Stimulated activated CD4-positive, alpha-beta T cell treated with anti-CD3 and anti-CD28 coated beads, Interleukin-1b, Interleukin-23, amount 100 ng/mL, for 24 hours (primary cell): ENCODE measurements at places on chromosomes 12 and 14.

DNA sequence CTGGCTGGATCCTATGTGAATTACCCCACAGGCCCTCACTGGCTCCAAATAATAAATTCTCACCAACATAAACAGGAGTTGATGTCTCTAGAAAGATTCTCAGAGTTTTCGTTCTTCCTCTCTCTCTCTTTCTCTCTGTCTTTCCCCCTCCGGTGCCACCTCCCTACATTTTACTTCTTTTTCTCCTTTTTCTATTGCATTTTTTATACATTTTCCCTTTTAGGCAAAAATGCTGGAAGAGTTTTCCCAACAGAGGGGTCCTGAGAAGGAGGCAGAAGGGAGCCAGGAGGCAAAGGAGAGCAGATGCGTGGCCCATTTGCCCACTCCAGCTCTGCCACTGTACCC is 826 bp upstream of the HOXC6 start:
- no peak for DNase-seq

DNA sequence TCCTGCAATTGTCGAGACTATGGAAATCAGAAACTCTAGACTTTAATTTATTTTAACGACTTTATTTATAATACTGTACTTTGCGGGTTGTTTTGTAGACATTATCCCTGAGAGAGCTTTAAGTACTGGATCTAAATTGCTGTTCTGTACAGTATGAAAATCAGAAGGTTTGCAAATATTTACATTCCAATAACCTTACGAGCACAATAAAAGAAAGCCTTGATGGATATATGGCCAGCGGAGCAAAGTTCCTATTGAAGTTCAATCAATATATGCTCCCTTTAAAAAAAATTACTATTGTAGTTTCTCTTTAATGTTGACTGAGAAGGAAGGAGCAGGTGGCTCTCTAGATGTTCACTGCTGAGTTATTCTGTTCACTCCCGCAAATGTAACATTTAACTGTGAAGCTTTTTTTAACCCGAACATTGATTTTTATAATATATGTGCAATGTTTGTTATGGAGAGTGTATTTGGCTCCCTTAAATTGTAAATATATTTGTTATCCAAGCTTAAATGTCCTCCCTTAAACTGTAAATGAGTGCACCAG is 235.3 kb downstream of the PLCZ1 start:
- DNase-seq = no peak

DNA sequence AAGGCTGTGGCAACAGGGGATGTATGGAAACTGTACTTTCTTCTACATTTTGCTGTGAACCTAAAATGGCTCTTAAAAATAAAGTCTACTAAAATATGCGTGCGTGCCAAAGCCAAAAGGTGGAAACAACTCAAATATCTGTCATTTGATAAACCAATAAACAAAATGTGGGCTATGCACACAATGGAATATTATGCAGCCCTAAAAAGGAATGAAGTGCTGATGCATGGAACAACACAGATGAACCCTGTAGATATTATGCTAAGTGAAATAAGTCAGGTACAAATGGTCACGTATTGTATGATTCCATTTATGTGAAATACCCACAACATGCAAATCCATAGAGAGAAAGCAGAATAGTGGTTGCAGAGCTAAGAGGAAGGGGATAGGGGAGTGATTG is 8.0 kb downstream of the CACNA2D4 start:
- DNase-seq = no peak

DNA sequence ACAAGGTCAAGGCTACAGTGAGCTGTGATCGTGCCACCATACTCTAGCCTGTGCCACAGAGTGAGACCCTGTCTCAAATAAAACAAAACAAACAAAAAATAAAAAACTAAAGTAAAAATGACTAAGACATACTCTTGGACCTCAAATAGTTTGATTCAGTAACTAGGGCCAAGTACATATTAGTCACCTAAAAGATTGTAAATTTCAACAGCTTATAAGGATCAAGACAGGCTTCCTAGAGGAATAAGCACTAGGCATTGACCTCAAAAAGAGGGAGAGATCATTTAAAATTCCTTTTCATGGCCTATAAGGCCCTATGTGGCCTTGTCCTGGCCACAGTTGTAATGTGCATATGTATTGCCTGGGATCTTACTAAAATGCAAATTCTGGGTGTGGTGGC is 46.0 kb upstream of the CHST11 start:
- DNase-seq = no peak

DNA sequence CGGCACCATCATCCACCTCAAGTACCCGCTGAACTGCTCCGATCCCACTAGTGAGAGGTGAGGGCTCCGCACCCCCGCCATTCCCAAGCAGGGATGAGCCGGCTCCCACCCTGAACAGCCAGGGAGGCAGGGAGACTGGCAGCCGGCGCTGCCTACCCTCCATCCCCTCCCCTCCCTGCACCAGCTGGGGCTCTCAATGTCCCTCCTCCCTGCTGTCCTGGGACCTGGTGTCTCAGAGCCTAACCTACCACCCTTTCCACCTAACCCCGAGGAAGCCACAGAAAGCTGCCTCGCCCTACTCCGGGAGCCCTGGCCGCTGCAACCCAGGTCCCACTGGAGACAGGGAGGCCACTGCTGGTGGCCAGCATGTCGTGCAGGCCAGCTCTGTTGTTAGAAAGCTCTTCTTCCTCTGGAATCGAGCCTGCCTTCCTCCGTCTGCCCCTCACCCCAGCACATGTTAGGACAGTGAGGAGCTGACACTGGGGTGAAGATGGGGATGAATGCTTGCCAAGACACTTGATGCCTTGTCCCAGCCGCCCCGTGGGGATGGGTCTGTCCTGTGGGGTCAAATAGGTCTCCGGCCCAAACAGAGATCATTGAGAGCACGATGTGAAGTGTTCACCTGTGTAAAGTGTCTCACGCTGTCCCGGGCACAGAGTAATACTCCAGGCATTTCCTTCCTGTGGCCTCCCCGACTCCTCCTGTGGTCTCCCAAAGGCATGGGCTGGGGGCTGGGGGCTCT is 1.1 kb downstream of the PTPN6 start:
- DNase-seq = no peak

DNA sequence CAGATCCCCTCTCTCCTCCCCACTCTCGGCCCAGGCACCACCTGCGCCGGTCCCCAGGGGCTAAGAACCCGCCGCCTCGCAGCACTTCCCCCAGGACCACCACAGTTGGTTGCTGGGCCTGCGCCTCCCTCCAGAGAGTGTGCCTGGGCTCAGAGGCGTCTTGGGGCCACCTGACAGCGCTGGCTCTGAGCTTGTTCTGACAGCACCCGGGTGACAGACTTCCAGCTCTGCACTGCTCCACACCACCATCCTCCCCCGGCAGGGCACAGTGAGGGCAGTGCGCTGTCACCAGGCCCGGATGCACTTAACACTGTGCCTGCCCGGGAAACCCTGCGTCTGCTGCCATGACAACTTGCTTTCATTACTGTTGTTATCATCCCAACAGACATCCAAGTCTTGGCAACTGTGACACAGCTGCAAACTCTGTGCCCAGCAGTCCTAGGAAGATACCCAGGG is 6.6 kb downstream of the BRF1 start:
- DNase-seq = peak; percentile 40

DNA sequence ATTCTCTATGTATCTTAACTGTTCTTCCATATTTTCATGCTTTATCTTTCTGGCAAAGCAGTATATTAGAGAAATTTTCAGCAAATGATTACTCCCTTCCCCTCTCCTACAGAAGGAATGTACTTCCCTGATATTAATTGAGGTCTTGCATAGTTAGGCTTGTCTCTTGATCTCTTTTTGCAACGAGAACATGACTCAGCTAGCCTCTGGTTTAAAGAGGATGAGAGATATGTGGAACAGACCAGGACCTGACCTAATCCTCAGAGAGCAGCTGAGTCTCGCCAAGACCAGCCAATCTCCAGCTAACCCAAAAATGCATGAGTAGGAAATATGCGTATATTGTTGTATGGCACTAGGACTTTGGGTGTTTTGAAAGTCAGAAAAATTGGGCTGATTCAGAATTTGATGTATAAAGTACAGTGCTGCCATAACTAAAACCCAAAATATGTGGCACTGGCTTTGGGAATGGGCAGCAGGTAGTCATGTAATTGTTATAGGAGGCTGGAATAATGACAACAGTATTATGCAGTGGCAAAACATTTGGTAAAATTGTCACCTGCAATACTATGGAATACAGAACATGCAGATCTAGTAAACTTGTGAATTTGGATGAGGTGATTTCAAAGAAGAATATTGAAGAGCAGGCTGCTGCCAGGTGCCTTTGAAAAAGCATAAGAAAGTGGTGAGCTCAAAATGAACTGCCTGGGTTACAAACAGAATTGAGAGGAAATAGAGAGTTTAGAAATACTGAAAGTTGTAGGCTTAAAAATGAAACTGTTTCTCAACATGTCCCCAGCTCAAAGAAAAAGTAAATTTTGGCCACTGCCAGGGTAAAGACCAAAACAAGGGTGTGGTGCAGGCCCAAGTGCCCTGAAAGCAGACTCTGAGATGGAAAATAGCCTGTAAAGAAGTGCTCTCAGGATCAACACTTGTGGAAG is 9.3 kb upstream of the USP15 start:
- no peak for DNase-seq

DNA sequence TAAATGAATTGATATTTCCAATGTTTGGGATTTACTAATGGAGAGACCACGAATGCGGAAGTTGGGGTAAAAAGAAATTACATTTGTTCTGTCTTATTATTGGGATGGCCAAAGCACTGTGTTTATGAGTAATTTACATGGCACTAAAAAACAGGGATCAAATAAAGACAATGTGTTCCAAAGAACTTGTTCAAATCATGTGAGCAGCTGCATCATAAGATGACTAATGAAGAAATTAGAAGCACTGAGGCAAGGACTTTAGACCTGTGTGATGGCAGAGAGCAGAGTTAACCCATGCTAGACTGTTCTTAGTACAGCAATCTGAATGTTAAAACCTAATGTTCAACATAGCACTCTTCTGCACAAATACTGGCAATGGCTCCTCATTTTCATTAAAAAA is 34.3 kb upstream of the DCN start:
- DNase-seq = no peak

GRCh38 chr14:75876530-75876929 is 105.3 kb downstream of the TGFB3 start:
- DNase-seq = no peak

GRCh38 chr14:51207621-51208020 is 32.4 kb upstream of the TMX1 start:
- DNase-seq = no peak

- DNase-seq = no peak
Measured at GRCh38 chr12:132451172-132451835, 38.6 kb upstream of the FBRSL1 start.

GRCh38 chr12:14239350-14239934 is 126.0 kb upstream of the ATF7IP start:
- DNase-seq = no peak

DNA sequence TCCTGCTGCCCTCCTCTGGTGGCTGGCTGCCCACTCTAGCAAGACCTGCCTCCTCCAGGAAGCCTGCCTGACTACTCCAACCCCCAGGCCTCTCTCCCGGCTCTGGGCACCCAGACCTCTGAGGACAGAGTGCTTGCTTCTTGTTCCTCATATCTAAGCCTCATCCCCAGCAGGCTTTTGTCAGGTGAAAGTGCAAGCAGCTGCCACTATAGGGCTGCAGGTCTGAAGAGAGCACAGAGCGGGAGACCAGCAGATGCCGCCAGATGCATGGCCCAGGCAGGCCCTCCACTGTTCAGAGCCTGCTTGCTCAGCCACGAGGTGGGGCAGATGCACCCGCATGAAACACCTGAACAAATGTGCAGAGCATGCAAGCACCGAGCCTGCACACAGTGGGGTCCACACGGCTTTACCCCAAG is 73.0 kb downstream of the SERPINA3 start:
- no peak for DNase-seq

DNA sequence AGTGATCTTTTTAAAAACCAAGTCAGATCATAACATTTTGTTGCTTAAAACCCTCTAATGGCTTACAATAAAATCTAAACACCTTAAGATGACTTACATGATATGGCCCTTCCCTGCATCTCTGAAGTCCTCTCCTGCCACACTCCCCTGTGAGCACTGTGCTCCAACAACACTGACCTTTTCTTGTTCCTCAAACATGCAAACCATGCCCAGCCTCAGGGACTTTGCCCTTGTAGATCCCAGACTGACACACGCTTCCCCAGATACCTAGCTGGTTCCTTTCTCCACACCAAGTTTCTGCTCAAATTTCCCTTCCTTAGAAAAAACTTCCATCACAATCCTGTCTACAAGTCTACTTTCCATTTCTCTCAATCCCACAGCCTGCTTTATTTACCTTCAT is 128.6 kb downstream of the IPO8 start:
- DNase-seq = no peak

GRCh38 chr12:59069516-59069915 is 149.2 kb upstream of the LRIG3 start:
- DNase-seq = no peak

DNA sequence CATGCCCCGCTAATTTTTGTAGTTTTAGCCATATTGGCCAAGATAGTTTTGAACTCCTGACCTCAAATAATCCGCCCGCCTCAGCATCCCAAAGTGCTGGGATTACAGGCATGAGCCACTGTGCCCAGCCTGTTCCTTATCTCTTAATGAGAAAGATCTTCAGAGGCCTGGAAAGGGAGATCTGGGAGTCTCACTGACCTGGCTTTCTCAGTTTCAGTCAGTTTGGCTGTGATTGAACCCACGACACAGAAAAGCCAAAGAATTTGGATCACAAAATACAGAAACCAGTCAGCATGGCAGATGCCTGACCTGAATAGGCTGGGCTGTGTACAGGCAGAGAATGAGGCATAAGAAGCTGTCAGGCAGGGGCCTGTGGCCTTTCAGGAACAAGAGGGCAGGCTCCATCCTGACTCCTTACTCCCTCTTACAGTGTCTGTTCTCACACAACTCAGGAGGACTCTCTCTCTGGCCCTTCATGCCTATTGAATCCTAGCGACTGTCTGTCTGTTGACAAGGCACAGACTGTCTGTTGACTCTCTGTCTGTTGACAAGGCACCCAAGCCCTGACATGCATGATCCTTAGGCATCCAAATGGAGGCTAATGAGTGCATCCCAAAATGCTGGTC is 366.5 kb upstream of the CCDC196 start:
- DNase-seq = no peak

DNA sequence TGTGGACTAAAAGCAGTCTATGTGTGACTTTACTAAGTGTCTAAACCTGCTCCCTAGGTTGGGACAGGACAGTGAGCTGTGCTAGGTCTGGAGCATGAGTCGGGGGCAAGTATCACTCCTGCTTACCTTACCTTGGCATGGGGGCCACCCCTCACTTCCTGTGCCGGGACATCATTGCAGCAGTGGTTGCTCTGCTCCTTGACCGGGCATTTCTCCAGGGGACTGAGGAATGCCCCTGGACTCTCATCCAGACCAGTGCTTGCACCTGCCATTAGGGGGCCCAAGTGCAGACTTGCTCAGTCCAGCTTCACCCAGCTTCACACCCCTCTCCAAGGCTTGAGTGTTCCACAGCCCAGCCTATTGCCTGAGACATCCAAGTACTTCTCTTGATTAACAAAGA is 84.7 kb upstream of the NELL2 start:
- DNase-seq = no peak

DNA sequence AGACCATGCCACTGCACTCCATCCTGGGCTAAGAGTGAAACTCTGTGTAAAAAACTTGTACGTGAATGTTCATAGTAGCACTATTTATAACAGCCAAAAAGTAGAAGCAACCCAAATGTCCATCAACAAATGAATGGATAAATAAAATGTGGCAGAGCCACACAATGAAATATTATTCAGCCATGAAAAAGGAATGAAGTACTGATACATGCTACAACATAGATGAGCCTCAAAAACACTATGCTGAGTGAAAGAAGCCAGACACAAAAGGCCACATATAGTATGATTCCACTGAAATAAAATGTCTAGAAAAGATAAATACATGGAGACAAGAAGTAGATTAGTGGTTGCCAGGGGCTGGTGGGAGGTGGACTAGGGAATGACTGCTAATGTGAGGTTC is 72.8 kb downstream of the KSR2 start:
- DNase-seq = no peak
